ENCODE measurements at places on chromosomes 4 and X.
A peak's percentile ranks its signal among the peaks of the same experiment; 100 is the strongest.

GRCh38 chrX:148354916-148355315, 145.5 kb upstream of the AFF2 start:
- no peak for DNase-seq

- no peak for DNase-seq
Measured at GRCh38 chr4:69038582-69038981, 57.7 kb upstream of the UGT2B7 start.

GRCh38 chr4:38686682-38687081, 22.7 kb downstream of the KLF3 start:
- DNase-seq, result no peak

GRCh38 chr4:139783741-139784484, 118.3 kb downstream of the MGST2 start:
- DNase-seq, result no peak

DNA sequence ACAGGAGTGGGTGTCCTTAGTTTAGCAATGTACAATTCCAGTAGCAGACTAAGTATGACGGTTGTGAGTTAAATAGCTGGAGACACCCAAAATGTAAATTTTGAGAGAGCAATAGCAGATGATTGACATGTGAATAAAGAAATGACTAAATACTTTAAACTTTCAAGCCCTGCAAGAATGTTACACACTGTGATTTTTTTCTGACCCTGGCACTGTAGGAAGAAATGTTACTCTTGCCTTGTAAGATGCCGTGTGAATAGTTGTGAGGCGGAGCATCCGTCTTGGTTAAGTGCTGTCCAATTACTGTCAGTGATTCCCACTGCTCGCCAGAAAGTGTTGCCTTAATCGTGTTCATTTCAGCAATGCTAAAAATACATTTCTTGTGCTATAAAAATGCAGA, 1248.1 kb downstream of the RAPGEF2 start:
- DNase-seq, result no peak

GRCh38 chrX:2717312-2717711, 26.2 kb downstream of the CD99 start:
- DNase-seq, result no peak

- no peak for DNase-seq
Measured at GRCh38 chr4:75830906-75831305, 71.3 kb downstream of the PPEF2 start.

GRCh38 chrX:129108936-129109335, 414.4 kb downstream of the SMARCA1 start:
- DNase-seq, result peak; percentile 47

GRCh38 chr4:44425614-44426208, 22.9 kb downstream of the KCTD8 start:
- DNase-seq, result no peak

DNA sequence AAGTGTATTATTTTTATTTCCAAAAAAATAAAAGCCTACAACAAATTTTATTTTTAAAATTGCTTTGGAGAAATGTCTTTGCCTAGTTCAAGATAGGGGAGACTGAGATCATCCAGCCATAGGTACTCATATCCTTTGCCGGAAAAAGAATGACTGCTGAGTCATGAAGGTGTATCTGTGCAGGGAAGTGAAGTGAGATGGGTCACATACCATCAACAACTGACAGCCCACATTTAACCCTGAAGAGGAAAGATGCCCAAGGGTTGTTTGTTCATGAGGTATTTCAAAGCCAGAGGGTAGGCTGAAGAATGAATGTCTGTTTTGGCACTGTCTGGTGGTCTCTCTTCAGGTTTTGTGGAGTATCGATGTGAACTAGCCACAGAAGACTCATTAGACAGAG, 106.7 kb upstream of the TTC29 start:
- DNase-seq, result no peak

- DNase-seq, result no peak
Measured at GRCh38 chr4:108941904-108942430, 179.1 kb upstream of the ETNPPL start.

GRCh38 chr4:48762408-48762807, 17.7 kb downstream of the FRYL start:
- no peak for DNase-seq

- DNase-seq, result no peak
Measured at GRCh38 chrX:8668813-8669212, 63.1 kb downstream of the ANOS1 start.

DNA sequence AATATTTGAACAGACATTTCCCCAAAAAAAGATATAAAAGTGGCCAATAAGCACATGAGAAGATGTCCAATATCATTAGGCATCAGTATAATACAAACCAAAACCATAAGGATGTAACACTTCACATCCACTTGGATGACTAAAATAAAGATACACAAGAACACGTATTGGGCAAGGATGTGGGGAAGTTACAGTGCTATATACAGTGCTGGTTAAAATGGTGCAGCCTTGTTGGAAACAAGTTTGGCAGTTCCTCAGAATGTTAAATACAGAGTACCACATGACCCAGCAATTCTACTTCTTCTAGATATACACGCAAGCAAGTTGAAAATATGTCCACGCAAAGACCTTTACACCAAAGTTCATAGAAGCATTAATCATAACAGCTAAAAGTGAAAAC, 58.9 kb downstream of the HAUS3 start:
- DNase-seq, result no peak

GRCh38 chrX:39667736-39668482, 429.8 kb downstream of the BCOR start:
- DNase-seq, result no peak
